ENCODE measurements at places on chromosomes 3 and 15.

GRCh38 chr3:172156586-172156955 is 117.2 kb downstream of the FNDC3B start:
- no peak for DNase-seq

- no peak for DNase-seq
Measured at GRCh38 chr3:133089906-133090485, 51.8 kb downstream of the TMEM108 start.

- DNase-seq, result no peak
Measured at GRCh38 chr3:184672335-184672734, 39.5 kb downstream of the MAGEF1 start.

DNA sequence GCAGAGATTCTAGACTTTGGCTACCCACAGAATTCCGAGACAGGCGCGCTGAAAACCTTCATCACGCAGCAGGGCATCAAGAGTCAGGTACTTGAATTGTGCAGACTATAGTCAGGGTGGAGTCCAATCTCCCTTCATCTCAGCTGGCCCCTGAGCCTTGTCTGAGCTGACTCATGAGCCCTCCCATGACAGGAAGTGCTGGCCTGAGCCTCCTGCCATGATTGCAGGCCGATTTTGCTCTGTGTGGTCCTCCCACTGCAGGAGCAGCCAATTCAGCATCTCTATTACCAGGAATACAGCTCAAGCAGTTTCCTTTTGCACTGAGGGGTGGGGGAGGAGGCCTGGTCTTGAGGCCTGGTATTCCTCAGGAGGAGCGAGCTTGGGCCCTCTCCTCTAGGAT is 5.5 kb downstream of the AP2M1 start:
- DNase-seq, result no peak

DNA sequence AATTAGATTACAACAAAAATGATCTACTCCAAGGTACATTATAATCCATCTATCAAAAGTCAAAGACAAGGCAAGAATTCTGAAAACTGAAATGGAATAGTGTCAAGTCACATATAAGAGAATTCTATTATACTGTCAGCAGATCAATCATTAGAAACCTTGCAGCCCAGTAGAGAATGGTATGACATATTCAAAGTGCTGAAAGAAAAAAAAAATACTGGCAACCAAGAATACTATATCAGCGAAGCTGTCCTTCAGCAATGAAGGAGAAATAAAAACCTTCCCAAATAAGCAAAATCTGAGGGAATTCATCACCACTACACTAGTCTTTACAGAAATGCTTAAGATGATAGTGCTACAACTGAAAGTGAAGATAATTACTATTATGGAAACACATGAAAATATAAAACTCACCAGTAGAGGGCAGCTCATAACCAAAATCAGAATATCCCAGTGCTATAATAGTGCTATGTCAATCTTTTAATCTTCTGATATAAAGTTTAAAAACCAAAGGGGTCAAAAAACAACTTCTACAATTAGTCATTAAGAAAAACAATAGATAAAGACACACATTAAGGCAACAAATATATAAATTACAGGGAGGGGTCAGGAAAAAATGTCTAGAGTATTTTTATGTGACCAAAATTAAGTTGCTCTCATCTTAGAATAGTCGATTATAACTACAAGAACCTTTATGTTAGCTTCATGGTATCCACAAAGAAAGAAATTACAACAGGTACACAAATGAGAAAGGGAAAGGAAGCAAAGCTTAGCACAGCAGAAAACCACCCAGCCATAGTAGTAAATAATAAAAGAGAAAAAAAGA is 190.7 kb upstream of the CNTN6 start:
- DNase-seq, result no peak

DNA sequence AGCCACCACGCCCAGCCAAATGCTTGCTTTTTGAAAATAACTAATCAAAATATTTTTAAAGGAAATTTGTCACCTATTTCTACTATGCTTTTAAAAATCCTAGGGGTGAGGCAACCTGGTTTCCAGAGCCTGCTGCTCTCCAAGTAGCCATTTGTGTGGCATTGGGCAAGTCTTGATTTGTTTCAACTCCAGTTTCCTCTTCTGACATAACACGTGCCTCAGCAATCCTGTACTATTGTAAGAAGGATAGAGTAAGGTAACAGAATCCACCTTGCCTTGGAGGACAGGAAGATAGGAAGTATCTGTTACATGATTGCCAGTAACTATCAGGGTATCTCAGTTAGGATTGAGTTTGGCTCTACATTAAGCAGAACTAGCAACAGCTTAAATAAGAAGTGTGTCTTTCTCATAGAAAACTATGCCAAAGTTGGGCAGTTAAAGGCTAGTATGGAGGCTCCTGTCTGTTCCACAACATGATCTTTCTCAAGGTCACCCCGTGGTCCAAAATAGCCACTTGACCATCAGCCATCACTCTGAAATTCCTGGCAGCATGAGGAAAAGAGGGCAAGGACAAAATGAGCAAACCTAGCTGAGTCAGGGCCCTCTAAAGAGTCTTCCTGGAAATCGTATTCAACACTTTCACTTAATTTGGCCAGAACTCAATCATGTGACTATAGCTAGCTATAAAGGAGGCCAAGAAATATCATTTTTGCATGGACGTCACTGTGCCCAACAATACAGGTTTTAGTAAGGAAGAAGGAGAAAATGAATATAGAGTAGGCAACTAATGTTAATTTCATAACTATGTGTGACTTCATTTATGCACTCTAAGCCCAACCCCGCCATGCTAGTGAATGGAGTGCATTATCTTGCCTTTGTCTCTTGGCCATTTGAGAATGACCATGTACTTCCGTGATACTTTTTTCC is 66.1 kb downstream of the HMG20A start:
- DNase-seq, result no peak
